ENCODE measurements at places on chromosomes 12 and 14. TPM values are rescaled to one million over a fixed set of nuclear protein-coding genes. Genes with fewer than 3 reads are reported as not detected.
A peak's percentile ranks its signal among the peaks of the same experiment; 100 is the strongest.

C12orf54 gene
- not detected for polyA plus RNA-seq

DNA sequence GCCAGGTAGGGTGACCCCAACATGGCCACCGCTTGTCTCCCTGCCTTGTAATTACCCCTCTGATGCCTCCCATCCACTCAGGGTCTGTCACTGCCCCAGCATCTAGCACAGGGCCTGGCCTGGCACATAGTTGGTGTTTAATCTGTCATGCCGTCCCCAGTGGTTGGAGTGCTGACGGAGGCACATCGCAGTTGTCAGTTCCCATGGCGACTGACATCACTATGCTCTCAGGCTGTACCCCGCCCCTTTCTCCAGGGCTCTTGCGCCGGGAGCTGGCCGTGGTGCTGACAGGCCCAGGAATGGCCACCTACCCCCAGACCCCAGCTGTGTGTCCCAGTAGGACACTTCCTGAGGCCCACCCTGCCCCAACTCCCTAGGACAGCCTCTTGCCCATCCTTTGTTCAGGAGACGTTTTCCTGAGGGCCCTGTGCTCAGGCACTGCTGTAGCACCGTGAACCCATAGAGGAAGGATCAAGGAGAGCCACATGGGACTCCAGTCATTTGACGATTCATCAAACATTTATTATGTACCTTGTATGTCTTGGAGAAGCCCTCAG lies 23.0 kb downstream of the FAM222A start:
- peak; percentile 81 for DNase-seq

- DNase-seq, result no peak
These were observed 204.5 kb upstream of the G2E3 start for GRCh38 chr14:30354439-30354838.

CLEC14A gene
- polyA plus RNA-seq, result 5.9 TPM

- DNase-seq, result peak; percentile 18
These were observed 49.5 kb downstream of the KLHL28 start for GRCh38 chr14:44912041-44912869.

DNA sequence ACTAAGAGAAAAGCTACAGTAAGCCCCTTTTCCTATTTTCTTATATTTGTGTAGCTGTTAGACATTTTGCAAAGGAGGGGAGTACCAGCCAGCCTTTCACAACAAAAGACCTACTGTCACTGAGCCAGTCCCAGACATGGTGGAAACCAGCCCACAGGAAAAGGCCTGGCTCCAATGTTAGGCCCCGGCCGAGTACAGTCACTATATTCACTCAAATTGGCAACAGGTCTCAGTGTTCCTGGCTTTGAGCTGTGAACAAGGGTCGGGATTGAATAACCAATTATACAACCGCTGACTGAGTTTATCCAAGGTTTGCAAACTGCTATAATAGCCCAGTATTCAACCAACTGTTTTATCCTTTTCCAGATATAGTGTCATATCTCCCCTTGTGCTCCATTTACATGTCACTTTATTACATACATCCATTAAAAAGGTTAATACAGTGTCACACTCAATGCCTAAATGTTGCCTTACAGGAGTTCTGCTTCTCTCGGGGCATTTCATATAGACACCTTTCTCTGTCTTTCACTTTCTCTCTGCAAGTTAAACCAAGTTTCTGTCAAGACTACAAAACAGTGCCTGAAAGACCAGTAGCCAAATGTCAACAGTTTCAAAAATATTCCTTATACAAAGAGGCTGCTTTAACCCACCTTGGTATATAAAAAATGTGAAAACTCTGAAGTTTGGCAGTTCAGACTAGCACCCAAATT lies 178.1 kb downstream of the SOX5 start:
- no peak for DNase-seq

DNA sequence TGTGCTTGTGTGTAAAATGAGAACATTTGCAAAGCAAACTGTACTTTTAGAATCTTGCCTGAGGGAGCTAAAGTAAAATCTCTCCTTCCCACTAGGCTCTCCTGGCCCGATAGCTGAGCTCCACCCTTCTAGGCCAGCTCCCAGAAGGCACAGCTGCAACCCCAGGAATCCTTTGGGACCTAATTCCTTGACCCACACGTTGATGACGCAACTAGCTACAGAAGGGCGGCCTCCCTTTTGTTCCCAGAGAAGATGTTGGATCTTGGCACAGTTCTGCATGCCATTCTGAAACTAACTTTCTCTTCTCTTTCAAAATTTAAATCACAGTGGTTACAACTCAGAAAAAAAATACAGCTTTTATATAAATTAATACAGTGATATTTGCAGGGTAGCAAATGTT lies 268.1 kb downstream of the EGLN3 start:
- DNase-seq, result peak; percentile 4

AICDA gene
- polyA plus RNA-seq, result 1.0 TPM

CCDC60 gene
- polyA plus RNA-seq, result 0.01 TPM

- DNase-seq, result no peak
These were observed 127.7 kb upstream of the CAND1 start for GRCh38 chr12:67141296-67142018.

- DNase-seq, result no peak
These were observed 46.3 kb downstream of the CATSPERB start for GRCh38 chr14:91685600-91685999.

DNA sequence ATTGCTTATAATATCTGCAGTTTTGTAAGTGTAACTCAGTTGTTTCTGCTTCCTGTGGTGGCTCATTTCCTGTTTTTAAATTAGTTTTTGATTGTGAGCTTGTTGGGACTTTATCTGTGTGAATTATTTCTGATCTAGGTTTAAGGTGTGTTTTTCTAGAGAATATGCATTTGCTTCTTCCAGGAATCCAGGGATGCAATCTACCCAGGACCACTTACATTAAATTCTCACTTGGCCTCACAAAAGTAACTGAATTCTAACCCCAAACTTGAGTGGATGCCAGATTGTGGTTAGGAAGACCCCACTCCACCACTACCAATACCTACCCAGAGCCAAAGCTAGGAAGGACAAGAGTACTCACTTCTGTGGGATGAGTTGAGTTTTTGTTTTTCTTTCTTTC lies 11.9 kb downstream of the STYX start:
- no peak for DNase-seq

RFX4 gene
- 0.13 TPM for polyA plus RNA-seq

DNA sequence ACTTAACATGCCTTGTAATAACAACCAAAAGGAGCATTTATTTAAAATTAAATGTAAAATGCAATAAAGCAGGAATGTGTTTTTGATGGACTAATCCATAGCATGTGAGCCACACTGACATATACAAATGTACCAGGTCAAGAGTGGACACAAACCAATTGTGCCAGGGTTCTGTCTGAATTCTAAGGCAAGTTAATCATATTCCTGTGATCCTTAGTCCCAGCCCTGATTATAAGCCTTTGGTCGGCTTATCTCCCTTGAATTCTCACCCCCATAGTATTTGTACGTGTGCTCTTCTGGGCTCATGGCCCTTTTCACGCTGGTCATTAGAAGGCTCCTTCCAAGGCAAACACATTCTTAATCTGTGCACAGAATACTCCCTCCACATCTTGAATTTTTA lies 10.6 kb upstream of the SRSF5 start:
- no peak for DNase-seq

Data from large intestine (tissue), 12 donors.